Mesenchymal stem cell (in vitro differentiated cells and primary cell): ENCODE measurements at places on chromosomes 13 and 19.

GRCh38 chr19:45670670-45671453 lies 2.8 kb downstream of the GIPR start:
- DNase-seq: peak; percentile 88

DNA sequence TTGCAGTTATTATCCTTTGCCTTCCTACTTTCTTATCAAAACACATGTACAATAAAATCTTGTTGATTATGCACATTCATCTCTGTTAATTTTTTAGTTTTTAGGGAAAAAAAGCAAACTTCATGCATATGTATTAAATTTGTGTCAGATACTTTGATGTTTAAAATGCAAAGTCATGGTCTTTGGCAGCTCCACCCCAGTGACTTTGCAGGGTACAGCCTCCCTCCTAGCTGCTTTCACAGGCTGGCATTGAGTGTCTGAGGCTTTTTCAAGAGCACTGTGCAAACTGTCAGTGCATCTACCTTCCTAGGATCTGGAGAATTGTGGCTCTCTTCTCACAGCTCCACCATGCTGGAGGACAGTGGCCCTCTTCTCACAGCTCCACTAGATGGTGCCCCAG lies 1988.1 kb upstream of the PCDH20 start:
- no peak for DNase-seq

GRCh38 chr19:49468199-49468598 lies 5.8 kb upstream of the FLT3LG start:
- DNase-seq: no peak

GRCh38 chr13:31951215-31951678 lies 80.3 kb upstream of the FRY start:
- DNase-seq: peak; percentile 82

GRCh38 chr19:12967907-12968306 lies 1.5 kb upstream of the DAND5 start:
- no peak for DNase-seq

- peak; percentile 88 for DNase-seq
Observed at GRCh38 chr19:1847684-1848398, 442 bp downstream of the REXO1 start.

GRCh38 chr13:84870190-84870589 lies 929.0 kb downstream of the SLITRK6 start:
- no peak for DNase-seq

- DNase-seq: peak; percentile 91
Observed at GRCh38 chr19:11137542-11138384, 17.8 kb downstream of the SPC24 start.

- no peak for DNase-seq
Observed at GRCh38 chr13:29532821-29533220, 62.7 kb downstream of the SLC7A1 start.

- DNase-seq: no peak
Observed at GRCh38 chr13:41528021-41528420, 70.7 kb downstream of the RGCC start.

DNA sequence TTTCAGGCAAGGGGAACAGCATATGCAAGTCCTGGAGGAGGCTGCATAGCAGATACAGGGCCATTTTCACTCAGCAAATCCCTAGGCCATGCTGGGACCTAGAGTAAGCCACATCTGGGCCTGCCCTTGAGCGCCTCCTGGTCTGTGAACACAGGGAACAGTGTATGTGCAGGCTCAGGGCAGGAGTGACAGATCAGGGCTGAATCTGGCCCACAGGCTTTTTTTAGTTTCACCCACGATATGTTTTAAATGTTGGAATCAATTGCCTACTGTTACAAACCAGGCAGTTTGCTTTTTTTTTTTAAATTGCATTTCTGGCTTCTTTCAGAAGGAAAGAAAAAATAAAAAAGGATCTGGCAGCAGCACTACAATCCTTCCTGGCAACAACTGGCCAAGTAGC lies 1.5 kb upstream of the TMEM145 start:
- no peak for DNase-seq

DNA sequence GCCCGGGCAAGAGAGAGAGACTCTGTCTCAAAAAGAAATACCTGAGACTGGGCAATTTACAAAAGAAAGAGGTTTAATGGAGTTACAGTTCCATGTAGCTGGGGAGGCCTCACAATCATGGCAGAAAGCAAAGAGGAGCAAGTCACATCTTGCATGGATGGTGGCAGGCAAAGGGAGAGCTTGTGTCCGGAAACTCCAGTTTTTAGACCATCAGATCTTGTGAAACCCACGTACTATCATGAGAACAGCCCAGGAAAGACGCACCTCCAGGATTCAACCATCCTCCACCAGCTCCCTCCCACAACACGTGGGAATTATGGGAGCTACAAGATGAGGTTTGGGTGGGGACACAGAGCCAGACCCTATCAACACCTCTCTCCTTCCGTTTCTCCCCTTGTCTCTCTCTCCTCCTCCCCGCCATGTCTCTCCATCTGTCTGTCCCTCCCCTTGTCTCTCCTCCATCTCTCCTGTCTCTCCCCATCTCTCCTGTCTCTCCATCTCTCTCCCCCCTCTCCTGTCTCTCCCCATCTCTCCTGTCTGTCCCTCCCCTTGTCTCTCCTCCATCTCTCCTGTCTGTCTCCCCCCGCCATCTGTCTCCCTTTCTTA lies 10.0 kb downstream of the POLR2E start:
- no peak for DNase-seq

DNA sequence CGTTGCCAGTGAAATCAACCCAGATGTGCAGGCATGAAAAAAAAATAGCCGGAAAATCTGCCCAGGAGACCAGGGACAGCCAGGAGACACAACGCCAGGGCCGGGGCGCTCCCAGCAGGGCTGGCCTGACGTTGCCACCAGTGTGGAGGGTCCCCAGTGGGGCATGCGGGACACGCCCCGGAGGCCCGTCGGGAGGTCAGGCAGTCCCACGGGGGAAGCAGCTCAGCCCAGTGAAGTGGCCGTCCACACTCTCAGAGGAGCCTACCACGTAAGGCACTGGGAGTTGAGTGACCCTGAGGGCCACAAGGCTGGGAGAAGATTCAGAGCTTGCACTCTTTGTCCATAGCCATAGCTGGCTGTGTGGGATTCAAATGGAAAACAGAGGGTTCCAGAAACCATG lies 53.2 kb upstream of the GAS6 start:
- no peak for DNase-seq

- DNase-seq: no peak
Observed at GRCh38 chr13:27419328-27419727, 5.1 kb upstream of the GTF3A start.

DNA sequence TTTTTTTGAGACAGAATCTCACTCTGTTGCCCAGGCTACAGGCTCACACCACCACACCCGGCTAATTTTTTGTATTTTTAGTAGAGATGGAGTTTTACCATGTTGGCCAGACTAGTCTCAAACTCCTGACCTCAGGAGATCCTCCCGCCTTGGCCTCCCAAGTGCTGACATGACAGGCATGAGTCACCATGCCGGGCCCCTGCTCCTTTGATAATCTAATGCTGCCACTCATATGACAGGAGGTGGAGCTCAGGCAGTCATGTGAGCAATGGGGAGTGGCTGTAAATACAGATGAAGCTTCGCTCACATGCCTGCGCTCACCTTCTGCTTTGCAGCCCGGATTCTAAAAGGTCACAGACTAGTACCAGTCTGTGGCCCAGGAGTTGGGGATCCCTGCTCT lies 25.1 kb downstream of the ARHGEF18 start:
- peak; percentile 20 for DNase-seq

DNA sequence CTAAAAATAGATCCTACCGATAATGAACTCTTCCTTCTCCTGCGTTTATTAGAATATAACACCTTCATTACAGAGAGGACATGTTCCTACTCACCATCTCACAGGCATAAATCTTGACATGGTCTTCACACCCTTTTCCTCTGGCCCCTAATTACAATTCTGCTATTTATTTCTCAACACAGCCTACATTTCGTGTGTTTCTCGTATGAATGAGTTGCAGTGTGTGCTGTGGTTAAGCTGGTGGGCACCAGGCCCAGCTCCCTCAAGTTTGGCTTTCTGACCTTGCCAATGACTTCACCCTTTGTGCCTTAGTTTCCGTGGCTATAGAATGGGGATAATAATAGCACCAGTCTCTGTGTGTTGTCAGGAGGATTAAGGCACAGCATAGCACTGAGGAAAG lies 12.3 kb upstream of the KATNAL1 start:
- DNase-seq: no peak

DNA sequence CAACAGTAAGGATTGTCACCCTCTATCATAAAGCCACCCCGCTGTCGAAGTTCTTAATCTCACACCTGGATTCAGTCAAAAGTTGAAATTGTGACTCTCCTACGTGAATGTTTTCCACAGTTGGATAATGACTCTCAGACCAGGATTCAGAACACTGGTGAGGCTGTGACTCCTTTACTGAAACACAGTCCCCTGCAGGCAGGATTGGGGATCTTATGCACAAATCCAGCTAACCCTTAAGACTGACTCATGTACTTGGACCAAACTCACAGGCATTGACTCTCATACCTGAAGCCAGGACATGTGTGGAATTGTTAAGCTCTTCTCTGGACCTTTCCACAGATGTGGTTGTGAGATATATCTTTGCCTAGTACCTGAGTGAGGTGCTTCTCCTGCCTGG lies 46.8 kb downstream of the ZNF85 start:
- no peak for DNase-seq

GRCh38 chr13:84132491-84132890 lies 250.2 kb upstream of the SLITRK1 start:
- no peak for DNase-seq

- DNase-seq: peak; percentile 82
Observed at GRCh38 chr13:27038323-27038722, 133.3 kb downstream of the USP12 start.

GRCh38 chr19:18741124-18742121 lies 49.7 kb downstream of the COMP start:
- peak; percentile 20 for DNase-seq

GRCh38 chr19:18158467-18158866 lies 5.5 kb downstream of the PIK3R2 start:
- no peak for DNase-seq

GRCh38 chr19:13437919-13438618 lies 68.2 kb downstream of the CACNA1A start:
- DNase-seq: no peak

DNA sequence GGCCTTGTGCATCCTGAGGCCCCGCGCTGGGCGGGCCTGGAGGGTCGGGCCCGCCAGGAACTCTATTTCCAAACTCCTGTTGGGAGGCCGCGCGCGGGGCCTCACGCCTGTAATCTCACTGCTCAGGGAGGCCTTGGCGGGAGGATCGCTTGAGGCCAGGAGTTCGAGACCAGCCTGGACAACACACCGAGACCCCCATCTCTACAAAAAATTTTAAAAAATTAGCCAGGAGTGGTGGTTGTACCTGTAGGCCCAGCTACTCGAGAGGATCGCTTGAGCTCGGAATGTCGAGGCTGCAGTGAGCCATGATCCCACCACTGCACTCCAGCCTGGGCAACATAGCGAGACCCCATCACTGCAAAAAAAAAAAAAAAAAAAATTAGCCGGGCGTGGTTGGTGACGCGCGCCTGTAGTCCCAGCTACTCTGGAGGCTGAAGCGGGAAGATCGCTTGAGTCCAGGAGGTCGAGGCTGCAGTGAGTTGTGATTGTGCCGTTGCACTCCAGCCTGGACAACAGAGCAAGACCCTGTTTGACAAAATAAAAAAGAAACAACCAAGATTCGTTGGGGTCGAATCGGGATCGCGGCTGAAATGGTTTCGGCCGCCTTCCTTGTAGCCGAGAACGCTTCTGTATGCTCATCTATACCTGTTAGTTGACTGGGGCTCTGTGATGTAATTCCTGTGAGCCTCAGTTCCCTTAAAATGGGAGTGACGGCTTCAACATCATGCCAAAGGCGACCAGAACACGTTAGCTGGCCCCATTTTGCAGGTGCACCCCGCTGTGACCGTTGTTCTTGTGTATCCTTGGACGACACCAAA lies 636 bp downstream of the SF3A2 start:
- DNase-seq: no peak

- DNase-seq: no peak
Observed at GRCh38 chr19:36775768-36776167, 3.2 kb upstream of the ZNF850 start.

- no peak for DNase-seq
Observed at GRCh38 chr13:46871557-46871956, 25.3 kb downstream of the HTR2A start.

DNA sequence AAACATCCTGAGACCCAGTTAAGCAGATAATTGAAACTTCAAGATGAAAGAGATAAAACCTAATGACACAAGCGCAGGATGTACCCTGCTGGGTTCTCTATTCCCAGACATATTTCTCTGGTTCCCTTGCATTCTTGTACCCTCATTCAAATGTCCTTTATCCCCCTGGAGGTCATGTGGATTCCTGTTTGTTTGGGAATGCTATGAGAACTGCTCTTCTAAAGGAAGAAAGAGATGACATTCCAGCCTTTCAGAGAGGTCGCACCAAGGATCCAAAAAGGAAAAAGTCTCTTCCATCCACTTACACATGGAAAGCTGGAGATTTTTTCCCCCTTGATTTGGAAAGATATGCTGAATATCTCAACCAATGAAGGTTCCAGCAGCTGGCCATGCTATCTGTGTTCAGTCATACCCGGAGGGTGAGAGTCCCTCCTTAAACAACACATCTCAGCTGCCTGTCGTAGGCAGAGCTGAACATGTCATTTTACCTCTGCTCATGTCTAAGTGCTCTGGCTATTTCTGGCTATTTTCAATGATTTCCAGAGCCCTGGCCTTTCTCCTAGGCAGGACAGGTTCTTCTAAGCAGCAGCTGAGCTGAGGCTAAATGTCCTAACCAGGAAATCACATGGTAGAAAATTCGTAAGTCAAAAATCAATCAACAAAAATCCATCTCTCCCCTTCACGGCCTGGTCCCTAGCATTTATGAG lies 52.5 kb downstream of the C13orf42 start:
- no peak for DNase-seq

GRCh38 chr19:39422020-39422419 lies 9.6 kb downstream of the PLEKHG2 start:
- DNase-seq: peak; percentile 28

DNA sequence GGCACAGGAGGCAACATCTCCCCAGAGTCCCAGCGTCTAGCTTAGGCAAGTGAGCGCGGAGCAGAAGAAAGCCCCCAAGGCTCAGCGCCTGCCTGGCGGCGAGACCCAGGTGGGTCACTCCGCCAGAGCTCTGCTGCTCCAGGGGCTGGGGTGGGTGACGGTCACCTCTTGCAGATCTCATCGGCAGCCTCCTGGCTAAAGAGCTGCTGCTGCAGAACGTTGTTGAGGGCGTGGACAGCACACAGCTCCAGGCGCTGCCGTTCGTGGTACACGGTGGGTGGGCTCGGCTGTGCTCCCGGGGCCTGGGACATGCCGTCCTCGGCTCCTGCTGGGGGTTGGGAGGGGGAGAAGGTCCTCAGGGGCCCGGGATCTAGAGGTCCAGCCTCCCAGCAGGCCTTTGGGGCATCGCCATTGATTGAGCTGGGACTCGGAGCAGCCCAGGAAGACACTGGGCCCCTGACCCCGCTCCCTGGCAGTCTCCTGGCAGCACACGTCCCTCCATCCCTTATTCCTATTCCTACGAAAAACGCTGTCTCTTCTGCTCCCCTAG lies 795 bp downstream of the JOSD2 start:
- no peak for DNase-seq

- no peak for DNase-seq
Observed at GRCh38 chr13:63463782-63464610, 2048.3 kb upstream of the PCDH20 start.

GRCh38 chr13:41637586-41637985 lies 180.2 kb downstream of the RGCC start:
- DNase-seq: no peak
